ENCODE measurements at places on chromosomes 12 and 14.

GRCh38 chr12:74111688-74112360 is 425.8 kb upstream of the ATXN7L3B start:
- DNase-seq: no peak

- no peak for DNase-seq
These were observed 41.2 kb downstream of the PHLDA1 start for GRCh38 chr12:75990189-75990912.

GRCh38 chr12:76591476-76591875 is 31.9 kb upstream of the OSBPL8 start:
- DNase-seq: no peak

GRCh38 chr12:94427501-94428381 is 31.9 kb downstream of the CEP83 start:
- DNase-seq: no peak

GRCh38 chr14:74312161-74312560 is 9.4 kb upstream of the ABCD4 start:
- no peak for DNase-seq

DNA sequence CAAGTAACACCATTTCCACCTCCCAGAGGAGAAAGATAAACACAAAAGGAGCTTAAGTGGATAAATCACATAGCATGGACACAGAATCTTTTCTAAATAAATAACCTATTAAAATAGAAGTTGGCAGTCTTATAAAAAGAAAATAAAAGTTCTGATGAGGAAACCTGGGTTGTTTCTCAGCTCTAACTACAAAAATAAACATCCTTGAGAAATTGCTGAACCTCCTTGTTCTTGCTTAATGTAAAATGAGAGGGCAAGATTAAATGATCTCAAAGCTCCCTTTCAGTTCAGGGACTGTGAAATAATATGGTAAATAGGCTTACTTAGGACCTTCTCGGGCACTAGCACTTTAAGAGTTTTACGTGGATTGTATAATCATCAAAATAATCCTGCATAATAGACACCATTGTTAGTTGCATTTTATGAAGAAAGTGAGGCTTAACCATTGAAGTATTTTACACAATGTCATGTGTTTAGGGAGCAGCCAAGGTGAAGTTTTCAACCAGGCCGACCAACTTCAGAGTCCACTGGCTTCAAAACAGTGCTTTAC is 214.0 kb upstream of the NOVA1 start:
- no peak for DNase-seq

DNA sequence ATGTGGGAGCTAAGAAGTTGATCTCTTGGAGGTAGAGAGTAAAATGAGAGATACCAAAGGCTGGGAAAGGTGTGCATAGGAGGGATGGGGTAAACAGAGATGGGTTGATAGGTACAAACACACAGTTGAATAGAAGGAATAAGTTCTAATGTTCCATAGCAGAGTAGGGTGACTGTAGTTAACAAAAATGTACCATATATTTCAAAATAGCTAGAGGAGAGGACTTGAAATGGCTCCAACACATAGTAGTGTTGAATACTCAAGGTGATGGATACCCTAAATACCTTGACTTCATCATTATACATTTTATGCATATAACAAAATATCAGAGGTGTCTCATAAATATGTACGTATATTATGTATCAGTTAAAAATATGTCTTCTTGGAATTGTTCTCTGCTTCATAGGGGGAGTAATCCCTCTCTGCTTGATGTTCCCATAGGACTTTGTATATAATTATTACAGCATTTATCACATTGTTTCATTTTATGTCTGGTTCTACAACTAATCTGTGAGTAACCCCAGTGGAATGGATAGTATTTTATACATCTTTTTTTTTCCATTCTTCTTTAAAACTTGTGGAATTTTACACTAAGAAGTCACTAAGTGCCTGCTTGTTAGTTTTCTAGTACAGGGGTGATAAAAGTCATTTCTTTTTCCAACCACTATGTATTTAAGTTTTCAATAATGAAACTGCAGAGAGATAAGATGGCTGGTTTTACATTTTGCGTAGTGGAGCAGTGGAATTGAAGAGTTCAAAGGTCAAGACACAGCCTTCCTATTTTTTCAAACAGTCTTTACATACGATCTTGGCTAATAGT is 1940.0 kb upstream of the SEL1L start:
- no peak for DNase-seq

GRCh38 chr12:5689773-5690172 is 255.3 kb downstream of the ANO2 start:
- no peak for DNase-seq

DNA sequence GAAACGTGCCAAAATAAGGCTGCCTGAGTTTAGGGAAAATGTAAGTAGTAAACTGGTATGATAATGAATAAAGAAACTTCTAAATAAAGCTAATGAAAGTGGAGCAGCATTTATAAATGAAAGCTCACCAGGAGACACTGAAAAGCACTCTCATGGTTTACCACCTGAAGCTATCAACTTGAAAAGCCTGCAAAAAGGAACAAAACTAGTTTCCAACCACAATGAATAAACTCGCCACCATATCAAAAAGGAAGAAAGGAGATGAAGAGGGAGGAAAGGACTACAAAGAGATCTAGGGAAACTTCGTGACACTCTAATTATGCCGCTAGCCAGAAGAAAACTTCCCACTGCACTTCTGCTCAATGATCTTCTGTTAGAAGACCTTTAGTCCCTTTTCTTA is 66.7 kb downstream of the MED13L start:
- no peak for DNase-seq

DNA sequence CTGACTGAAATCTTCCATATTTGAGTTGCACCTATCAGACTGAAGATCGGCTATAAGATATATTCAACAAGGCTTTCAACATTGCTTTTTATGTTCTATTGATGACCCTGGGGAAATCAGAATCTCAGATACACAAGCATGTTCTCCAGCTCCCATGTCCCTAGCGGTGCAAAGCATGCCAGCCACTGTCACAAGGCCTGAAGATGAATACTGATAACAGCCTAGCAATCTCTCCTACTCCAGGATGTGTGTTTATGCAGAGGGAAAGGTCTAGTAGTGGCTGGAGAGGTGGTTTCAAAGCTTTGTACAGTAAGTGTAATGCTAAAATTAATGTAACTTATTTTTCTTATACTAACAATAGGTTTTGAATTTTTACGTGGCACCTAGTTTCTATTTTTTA is 64.6 kb downstream of the SOX5 start:
- DNase-seq: no peak

DNA sequence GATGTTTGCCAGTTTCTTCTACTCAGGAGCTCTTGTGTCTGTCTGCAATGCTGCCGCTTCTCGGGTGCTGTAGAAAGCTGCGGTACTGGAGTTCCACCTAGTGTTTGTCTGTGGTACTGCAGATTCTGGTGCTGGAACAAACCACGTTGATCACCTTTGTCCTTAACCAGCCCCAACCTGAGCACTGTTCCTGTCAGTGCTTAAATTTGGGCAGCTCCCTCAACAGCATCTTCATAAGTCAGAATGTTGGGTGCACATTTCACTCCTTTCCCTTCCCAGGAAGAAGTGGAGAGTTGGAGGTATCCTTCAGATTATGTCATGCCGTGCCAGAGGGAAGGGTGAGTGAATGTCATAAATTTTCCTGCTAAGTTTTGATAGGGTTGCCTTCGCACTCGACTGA is 48.7 kb upstream of the LALBA start:
- peak; percentile 56 for DNase-seq

- DNase-seq: no peak
These were observed 103.0 kb downstream of the FSCB start for GRCh38 chr14:44404036-44404435.

- DNase-seq: no peak
These were observed 445.4 kb upstream of the OR4E1 start for GRCh38 chr14:22118899-22119477.

DNA sequence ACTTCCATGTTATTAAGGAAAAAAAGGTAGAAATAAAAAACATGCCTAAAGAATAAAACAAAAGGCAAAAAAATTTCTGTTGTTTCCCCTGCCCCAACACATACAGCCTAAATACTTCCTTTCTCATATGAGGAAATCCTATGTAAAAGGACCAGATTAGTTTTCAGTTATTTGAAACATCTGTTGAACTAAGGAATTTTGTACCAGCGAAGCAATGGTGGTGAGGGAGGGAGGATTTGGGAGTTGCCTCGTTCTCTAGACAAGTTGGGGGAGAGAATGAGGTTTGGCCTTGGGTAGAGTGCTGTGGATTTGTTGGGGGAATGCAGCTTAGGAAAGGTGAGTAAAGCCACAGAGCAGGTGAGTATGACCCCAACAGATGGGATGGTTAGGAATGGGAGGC is 141.5 kb upstream of the RFLNA start:
- no peak for DNase-seq

DNA sequence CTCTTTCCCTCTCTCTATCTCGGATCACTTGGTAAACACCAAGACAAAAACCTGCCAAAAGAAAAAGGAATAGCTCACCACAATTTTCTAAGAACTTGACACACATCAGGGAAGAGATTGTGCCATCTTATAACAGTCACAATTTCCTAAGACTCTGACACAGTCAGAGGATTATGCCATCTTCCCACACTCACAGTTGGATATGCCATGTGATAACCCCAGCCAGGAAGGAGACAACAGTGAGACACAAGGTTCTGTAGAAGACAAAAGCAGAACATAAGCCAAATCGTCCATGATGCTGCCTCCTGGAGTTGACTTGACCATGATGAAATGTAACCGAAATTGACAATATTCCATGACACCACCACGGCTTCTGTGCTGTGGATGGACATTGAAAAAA is 2.8 kb upstream of the CLEC9A start:
- no peak for DNase-seq

DNA sequence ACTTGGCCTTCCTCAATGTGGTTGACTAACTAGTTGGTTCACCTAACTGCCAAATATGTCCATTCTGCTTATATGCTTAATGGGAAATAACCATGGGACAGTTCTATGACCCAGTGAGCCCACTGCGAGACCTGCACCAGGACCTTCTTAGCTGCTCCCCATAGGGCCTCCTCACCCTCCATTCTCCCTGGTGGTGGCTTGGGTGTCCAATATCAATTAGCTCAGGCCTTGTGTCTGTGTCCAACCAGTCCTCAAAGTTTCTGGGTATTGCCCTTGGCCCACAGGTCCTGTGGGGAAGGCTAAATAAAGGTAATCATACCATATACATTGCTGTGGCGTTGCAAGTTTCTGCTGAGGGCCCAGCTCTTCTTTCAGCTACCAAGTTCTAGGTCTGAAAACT is 228.2 kb downstream of the PCNX1 start:
- no peak for DNase-seq

GRCh38 chr14:22159099-22159498 is 429.9 kb downstream of the DAD1 start:
- no peak for DNase-seq

- no peak for DNase-seq
These were observed 299.6 kb upstream of the ATP2B1 start for GRCh38 chr12:90008277-90008676.

- DNase-seq: no peak
These were observed 5.4 kb upstream of the PELI2 start for GRCh38 chr14:56112781-56113180.

DNA sequence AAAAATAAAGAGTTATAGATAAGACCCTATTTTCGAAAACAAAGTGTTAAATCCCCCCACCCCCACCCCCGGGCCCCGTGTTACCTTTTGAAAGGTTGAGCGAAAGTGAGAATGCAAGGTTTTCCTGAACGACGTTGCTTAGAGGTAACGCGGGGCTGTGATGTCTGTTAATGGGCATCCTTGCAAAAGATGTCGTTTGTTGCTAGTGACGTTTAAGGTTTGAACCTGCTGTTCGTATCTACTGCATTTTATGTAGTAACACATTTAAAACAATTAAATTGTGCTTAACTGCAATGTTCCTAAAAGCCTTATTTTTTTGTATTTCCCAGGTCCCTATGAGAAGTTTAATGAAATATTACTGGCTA is 1.2 kb downstream of the CPSF6 start:
- DNase-seq: peak; percentile 6

DNA sequence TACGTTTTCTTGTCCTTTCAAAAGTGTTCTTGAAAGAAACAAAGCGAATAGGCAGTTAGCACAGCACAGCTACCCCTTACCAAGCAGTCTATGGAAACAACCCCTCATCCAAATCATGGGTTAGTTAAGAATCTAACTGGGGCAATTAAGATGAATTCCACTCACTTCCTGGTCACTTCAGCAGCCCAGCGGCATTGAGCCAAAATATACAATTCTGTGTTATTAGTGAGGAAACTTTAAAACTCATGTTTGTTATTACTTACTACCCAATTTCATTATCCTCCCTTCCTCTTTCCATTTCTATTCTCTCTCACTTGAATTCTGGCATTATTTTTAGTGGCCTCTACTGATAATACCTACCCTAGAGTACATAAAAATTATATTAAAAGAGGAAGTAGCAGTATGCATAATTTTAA is 121.4 kb downstream of the PPHLN1 start:
- DNase-seq: no peak
